Stomach (tissue), 19 donors: ENCODE measurements at places on chromosomes 1 and 21. TPM values are rescaled to one million over a fixed set of nuclear protein-coding genes. Genes with fewer than 3 reads are reported as not detected.

DNA sequence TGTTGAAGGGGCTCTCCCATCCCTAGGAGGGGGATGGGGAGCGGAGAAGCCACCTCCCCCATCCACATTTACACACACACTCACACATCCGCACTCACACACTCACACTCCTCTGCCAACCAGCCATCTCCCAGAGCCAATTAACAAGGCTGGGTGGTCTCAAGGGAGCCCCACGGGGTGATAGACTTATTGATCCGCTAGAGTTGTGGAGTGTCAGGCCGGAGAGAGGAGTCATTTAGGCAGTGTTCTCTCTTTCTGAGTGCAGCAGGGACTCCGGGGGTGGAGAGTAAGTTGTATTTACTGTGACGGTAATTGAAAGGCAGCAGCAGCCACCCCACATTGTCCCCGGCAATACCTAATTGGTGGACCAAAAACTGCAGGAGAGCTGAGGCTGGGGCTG, 61.6 kb downstream of the KLHDC7A start:
- no peak for DNase-seq
- no peaks in the 10 kb centered on the region for H3K27me3 ChIP-seq
- no peaks in the 10 kb centered on the region for H3K36me3 ChIP-seq
- H3K27ac ChIP-seq = no peak overlapping the region

GRCh38 chr1:1206966-1207531, 657 bp upstream of the TNFRSF18 start:
- peaks cover 33% of the 10 kb centered on the region for H3K4me1 ChIP-seq
- H3K4me3 ChIP-seq = no peak overlapping the region
- no peaks in the 10 kb centered on the region for H3K36me3 ChIP-seq
- DNase-seq = no peak

DNA sequence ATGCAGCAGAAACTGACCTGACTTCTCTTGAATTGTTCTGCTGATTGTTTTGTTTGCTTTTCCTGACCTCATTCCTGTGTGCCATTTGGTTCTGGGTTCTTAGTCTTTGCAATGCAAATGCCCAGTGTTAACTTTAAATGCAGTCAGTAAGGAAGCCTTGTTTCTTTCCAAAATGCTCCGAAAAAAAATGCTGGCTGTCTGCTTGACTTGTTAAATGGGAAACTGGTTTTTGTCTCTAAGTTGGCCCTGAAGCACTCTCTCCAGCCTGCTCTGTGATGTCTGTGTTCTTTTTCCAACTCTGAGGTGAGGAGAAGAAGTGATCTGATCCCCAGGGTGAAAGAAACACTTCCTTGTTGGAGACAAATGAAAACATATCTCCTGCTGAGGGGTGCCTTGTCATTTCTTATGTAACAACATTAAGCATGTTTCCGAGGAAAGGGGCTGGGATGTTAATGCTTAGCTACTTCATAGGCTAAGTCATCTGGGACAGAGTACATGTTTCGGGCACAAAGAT, 256.3 kb upstream of the ADGRL4 start:
- no peak for DNase-seq
- no peak overlapping the region for H3K27ac ChIP-seq
- H3K27me3 ChIP-seq = no peaks in the 10 kb centered on the region
- H3K4me1 ChIP-seq = no peaks in the 10 kb centered on the region
- H3K4me3 ChIP-seq = no peak overlapping the region

DNA sequence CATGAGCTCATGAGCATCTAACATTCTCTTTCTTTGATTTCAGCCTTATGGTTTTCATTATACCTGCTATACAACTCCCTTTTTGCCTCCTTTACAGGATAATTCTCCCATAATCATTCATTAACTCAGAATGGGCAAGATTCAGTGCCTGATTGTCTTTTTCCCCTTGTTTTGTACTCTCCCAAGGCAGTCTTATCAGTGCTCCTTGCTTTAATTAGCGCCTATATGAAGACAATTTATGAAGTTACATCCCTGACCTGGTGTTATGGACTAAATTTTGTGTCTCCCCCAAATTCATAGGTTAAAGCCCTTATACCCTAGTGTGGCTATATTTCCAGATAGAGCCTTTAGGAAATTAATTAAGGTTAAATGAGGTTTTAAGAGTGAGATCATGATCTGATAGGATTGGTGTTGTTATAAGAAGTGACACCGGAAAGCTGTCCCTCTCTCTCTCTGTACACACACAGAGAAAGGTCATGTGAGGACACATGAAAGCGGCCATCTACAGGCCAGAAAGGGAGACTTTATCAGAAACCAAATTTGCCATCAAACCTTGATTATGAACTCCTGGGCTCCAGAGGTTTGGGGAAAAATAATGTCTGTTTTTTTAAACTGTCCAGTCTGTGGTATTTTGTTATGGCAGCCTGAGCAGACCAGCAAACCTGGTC, 185.8 kb upstream of the CHODL start:
- no peak overlapping the region for H3K4me3 ChIP-seq
- H3K36me3 ChIP-seq = no peaks in the 10 kb centered on the region
- no peaks in the 10 kb centered on the region for H3K4me1 ChIP-seq
- DNase-seq = no peak
- H3K27ac ChIP-seq = no peak overlapping the region

DNA sequence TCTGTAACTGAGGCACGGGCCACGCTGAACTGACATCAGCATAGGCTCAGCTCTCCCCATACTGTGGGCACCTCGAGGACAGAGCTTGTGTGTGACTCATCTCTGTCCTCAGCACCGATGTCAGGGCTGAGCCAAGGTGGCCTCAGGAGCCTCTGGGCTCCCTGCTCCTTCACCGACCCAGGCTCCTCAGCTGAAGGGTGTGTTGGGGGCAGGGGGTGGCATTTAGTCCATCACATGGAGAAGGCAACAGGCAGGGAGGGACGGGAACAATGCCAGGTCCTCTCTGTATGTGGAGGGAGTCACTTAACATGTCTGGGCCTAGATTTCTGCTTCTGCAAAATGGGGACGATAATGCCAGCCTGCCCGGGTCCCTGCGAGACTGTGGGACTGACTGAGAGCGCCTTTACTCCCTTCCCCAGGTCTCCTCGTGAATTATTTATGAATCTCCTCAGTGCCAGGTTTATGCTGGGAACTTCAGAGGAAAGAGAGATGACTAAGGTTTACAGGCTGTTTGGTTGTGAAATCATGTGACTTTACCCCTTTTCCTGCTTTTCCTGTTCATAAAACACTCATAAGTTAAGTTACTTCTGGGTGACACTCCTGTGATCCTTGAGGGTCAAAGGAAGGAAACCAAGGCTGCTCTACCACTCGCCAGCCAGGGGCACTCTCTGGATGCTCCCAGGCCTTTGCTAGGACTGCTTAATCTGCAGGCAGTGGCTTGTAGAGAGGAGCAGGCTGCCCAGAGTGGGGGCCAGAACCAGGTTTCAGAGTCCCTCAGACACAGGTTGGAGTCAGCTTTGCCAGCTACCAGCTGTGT, 16.2 kb downstream of the TTC39A start:
- DNase-seq = peak; percentile 75
- H3K27me3 ChIP-seq = no peaks in the 10 kb centered on the region
- peaks cover 15% of the 10 kb centered on the region for H3K4me1 ChIP-seq
- peak overlapping the region; percentile 68 for H3K27ac ChIP-seq
- H3K4me3 ChIP-seq = no peak overlapping the region

GRCh38 chr1:151593730-151594129, 18.1 kb upstream of the SNX27 start:
- no peaks in the 10 kb centered on the region for H3K36me3 ChIP-seq
- H3K4me3 ChIP-seq = no peak overlapping the region
- H3K4me1 ChIP-seq = no peaks in the 10 kb centered on the region
- H3K27ac ChIP-seq = no peak overlapping the region

DNA sequence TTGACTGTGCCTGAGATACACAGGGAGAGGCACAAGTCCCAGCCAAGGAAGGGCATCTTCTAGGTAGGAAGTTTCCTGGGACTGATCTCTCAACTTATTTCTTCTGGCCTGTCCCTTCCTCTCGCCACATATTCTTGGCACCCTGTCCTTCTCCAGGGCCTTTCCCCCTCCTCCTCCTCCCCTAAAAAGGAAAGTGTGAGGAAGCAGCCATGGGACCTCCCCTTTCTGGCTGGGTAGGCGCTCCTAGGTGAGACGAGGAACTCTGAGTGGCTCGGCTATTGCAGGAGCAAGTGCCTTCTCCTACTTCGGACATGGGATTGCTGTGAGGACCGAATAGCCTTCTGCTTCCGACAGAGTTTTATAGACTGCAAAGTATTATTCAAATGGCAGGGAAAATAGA, 15.5 kb upstream of the MTARC2 start:
- no peaks in the 10 kb centered on the region for H3K36me3 ChIP-seq
- peaks cover 13% of the 10 kb centered on the region for H3K4me1 ChIP-seq
- H3K4me3 ChIP-seq = peak overlapping the region; percentile 6

- H3K27ac ChIP-seq = no peak overlapping the region
- H3K27me3 ChIP-seq = no peaks in the 10 kb centered on the region
- DNase-seq = peak; percentile 77
- no peak overlapping the region for H3K4me3 ChIP-seq
These were observed 15.8 kb downstream of the KCNQ4 start for GRCh38 chr1:40799351-40799867.

- no peaks in the 10 kb centered on the region for H3K27me3 ChIP-seq
- no peaks in the 10 kb centered on the region for H3K4me1 ChIP-seq
- H3K4me3 ChIP-seq = no peak overlapping the region
- no peaks in the 10 kb centered on the region for H3K36me3 ChIP-seq
These were observed 218.6 kb downstream of the CACNA1E start for GRCh38 chr1:181701891-181702290.

- H3K4me1 ChIP-seq = peaks cover 16% of the 10 kb centered on the region
- peak overlapping the region; percentile 76 for H3K27ac ChIP-seq
- H3K4me3 ChIP-seq = no peak overlapping the region
- no peaks in the 10 kb centered on the region for H3K27me3 ChIP-seq
- no peak for DNase-seq
These were observed 116.8 kb upstream of the ATP1A1 start for GRCh38 chr1:116256286-116256649.

- no peak overlapping the region for H3K27ac ChIP-seq
- H3K27me3 ChIP-seq = no peaks in the 10 kb centered on the region
- H3K36me3 ChIP-seq = no peaks in the 10 kb centered on the region
- no peaks in the 10 kb centered on the region for H3K4me1 ChIP-seq
These were observed 181.5 kb downstream of the PLPP3 start for GRCh38 chr1:56397811-56398231.

The SF3B4 gene
- 30.5 TPM for polyA plus RNA-seq

The RABGAP1L gene
- 15.9 TPM for polyA plus RNA-seq

The PPIAL4G gene
- polyA plus RNA-seq = not detected

The ZMYM1 gene
- polyA plus RNA-seq = 3.0 TPM

The CR1L gene
- not detected for polyA plus RNA-seq

The NBPF19 gene
- polyA plus RNA-seq = 3.2 TPM

The ENAH gene
- 38.5 TPM for polyA plus RNA-seq

The IGFN1 gene
- polyA plus RNA-seq = under 0.01 TPM

The NBPF4 gene
- not detected for polyA plus RNA-seq
